ENCODE measurements at places on chromosomes 16 and 17.

DNA sequence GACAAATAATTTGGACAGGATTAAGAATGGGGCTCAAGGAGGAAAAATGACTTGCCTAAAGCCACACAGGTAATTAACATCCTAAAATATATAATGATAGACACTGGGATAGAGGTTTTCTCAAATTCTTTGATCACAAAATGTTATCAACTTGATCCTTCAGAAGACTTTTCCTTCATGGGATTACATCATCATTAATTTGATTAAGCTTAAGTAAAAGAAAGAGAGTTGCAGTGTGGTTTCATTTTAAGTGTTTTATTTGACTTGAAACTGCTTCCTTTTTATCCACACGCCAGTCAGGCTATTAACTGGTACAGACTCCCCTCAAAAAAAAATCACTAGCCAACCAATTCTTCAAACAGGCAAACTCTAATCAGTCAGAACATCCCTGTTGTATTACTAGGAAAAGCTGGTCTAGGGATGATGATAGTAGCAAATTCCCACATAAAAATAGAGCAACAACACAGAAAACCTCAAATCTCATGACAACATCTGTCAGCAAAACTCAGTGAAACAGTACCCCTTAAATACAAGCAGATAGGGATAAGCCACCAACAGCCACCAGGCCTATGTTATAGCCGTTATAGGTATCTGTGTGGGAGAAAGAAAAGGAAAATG lies 32.5 kb downstream of the AKAP10 start:
- no peak for DNase-seq

DNA sequence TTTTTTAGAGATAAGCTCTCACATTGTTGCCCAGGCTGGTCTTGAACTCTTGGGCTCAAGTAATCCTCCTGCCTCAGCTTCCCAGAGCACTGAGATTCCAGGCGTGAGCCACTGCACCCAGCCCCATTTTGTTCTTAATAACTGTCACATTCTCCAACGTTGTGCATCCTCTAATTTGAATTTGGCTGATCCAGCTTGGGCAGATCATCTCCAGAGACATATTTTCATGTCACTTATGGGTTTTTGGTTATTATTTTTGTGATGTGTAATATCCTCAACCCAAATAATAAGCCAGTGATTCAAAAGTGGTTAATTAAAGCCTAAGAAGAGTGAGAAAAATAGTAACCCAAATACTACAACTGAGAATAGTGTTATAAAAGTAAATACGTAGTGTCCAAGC lies 16.2 kb upstream of the COL1A1 start:
- DNase-seq = no peak

DNA sequence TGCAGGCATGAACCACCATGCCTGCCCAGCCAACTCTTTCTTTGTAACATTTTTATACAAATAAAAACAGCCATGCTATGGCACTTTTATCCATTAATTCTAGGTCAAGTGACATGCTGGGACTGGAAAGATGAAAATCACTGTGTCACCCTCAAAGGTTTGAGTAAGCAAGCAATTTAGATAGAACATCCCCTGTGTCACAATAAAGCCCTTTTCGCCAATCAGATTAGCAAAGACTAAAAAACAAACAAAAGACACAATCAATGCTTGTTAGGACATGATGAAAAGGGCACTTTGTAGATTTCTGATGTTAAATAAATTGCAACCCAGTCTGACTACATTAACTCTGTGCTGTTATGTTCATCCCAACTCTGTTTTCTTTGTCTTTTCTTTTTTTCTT lies 26.4 kb downstream of the CHP2 start:
- no peak for DNase-seq

GRCh38 chr16:22192261-22193062 lies 13.6 kb upstream of the EEF2K start:
- peak; percentile 58 for DNase-seq

DNA sequence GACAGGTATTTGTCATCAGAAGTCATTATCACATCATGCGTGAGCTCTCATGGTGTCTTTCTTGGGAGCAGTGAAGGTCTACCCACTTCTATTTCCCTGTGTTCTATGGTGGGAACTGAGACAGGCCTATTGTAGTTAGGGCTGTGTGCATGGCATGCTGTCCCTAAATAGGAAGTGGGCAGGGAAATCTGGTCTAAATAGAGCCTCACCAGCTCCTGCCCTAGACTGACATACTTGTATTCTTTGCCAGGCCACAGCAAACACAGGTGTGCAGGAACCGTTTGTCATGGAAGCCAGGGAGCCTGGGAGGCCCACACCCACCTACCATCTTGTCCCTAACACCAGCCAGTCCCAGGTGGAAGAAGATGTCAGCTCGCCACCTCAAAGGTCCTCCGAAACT lies 10.1 kb downstream of the SLC7A6 start:
- no peak for DNase-seq

- no peak for DNase-seq
These were observed 37.5 kb upstream of the LITAF start for GRCh38 chr16:11624205-11624604.

DNA sequence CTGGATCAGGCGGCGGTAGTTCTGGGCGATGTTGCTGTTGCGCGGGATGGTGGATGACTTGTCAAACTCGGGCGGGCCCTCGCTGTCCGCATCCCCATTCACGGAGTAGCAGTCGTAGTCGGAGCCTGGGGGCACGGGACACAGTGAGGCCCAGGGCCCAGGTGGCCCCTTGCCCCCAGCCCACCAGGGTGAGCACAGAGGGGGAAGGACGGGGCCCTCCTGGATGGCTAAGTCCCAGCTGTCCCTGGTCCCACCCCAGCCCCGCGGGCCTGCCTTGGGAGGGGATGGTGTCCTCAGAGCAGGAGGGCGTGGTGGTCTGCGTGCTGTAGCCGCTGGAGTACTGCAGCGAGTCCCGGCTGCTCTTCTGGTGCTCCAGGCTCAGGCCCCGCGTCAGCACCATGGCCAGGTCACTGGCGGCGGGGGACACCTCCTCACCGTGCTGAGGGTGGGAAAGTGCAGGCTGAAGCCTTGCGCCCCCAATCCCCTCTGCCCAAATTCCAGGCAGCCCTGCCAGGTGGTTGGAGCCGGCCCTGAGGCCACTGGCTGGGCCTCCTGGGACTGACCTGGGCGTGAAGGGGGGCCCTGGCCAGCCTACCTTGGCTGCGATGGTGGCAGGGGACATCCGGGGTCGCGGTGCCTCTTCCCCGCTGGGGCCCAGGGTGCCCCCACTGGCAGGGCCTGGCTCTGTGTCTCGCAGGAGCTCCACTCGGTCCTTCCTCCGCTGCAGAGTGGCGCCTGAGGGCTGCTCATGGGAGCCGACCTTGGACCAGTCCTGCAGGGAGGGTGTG lies 18.2 kb downstream of the IL34 start:
- peak; percentile 25 for DNase-seq

DNA sequence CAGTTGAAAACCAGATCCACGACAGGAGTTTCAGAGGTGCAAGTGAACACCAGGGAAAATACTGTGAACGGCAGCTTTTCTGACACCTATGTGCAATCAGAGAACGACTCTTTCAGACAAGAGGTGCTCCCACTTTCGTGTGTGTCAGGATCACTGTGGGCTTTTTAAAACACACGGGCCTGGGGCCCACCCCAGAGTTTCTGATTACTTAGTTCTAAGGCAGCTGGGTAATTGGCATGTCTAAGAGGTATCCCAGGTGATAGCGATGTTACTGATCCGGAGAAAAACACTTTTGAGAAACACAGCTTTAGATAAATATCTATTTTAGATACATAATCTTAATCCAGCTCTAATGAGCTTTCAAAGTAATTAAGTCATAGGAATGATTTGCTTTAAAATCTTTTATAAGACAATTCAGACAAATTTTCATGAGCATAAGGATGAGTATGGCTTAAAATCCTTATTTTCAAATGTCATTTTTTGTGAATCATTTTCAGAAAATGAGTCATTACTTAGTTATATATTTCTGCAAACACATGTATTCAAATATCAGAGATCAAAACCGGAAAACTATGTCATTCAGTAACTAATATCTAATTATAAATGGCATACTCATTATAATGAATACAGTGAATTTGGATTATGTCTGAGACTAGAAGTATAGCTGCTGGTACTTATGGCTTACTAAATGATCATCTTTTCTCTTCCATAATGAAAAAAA lies 217.9 kb upstream of the PSMD7 start:
- no peak for DNase-seq

- peak; percentile 10 for DNase-seq
These were observed 4.1 kb upstream of the LITAFD start for GRCh38 chr16:8877894-8878522.

GRCh38 chr16:57704011-57704904 lies 9.7 kb downstream of the DRC7 start:
- DNase-seq = no peak

DNA sequence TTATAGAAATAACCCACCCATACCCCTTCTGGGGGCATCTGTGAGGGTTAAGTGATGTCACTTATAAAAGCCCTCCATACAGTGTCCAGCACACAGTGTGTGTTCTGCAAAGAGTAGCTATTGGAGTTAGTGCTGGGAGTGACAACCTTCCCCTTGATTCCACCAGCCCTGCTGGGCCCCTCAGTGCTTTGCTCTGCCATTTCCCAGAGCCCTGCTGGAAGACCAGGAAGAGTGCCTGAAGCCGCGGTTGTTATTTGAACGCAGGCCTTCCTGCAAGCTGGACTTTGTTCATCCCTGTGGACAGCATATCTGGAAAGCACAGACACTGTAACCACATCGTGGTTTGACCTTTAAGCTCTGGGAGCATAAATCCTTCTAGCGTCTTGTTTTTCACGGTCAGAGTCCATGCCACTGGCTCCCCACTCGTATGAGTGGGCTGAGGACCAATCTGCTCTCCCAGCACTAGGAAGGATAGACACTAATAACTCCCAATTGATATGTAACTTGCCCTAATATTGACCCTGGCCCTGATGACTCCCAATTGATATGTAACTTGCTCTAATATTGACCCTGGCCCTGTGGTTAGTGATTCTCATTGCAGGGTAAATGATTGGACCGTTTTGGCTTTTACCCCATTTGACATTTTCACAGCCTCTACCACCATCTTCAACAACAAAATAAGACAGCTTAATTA lies 297.1 kb upstream of the MAF start:
- no peak for DNase-seq

DNA sequence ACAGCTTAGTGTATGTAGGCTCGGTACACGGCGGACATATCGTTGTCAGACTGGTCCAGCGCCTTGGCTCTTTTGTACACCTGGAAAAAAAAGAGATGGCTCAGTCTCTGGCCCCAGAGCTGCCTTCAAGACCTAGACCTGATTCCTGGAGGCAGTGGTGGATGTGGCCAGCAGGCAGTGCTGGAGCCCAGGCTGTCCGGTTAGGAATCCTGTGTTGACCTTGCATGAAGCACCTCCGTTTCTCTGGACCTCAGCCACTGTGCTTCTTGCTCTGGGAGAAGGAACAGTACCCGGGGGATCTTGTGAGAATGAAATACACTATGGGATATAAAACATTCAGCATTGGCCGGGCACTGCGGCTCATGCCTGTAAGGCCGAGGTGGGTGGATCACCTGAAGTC lies 2.8 kb upstream of the ROGDI start:
- no peak for DNase-seq

- DNase-seq = peak; percentile 70
These were observed 11.3 kb downstream of the OSBPL7 start for GRCh38 chr17:47810200-47810821.

DNA sequence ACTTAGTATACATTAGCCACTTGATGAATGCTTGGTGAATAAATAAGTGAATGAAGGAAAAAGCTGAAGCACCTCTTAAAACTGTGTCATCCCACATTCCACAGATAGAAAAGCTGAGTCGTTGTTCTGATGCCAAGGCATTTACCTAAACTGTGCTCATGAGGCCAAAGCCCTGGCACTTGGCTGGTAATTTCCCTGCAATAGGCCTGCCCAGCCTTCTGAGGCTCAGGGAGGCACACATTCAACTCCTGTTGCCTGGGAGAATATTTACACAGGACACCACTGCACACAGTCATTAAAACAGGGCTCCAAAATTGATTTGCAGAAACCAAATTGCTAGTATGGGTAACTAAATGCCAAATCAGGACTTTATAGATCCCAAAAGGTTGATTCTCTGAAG lies 333.0 kb upstream of the C16orf82 start:
- no peak for DNase-seq

DNA sequence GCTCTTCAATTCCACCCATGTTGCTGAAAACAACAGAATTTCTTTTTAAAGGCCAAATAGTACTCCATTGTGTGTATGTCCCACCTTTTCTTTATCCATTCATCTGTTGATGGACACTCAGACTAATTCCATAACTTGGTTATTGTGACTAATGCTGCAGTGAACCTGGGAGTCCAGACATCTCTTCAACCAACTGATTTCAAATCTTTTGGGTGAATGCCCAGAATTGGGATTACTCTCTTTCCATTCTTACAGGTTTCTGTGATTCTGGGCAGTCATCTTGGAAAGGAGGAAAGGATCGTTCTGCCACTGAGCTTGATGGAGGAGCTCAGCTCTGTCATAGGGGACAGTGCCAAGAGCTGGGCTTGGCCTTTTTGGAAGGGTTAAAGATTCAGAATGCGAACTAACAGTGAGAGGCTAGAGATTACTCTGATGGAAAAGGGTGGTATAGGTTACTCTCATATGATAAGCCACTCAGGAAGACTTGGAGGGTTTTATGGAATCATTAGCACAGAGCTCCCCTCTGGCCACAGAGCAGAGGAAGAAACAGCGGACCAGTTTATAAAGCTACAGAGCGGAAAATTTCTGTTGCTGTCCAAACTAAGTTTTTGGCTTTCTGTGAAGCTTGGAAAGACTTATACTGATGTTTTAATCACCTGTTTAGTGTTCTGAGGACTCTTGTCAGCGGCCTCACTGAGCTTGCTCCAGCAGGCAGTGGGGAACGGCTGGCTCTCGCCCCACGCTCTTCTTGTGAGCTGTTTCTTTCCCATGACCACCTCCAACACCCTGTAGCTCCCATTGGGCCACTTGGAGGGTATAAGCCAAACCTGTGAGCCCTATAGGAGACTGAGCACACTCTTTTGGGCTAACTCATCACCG lies 48.3 kb downstream of the HIC1 start:
- DNase-seq = no peak

GRCh38 chr17:42296012-42296411 lies 7.7 kb downstream of the STAT5A start:
- DNase-seq = no peak

GRCh38 chr16:57609541-57610401 lies 18.7 kb upstream of the ADGRG1 start:
- DNase-seq = peak; percentile 86

DNA sequence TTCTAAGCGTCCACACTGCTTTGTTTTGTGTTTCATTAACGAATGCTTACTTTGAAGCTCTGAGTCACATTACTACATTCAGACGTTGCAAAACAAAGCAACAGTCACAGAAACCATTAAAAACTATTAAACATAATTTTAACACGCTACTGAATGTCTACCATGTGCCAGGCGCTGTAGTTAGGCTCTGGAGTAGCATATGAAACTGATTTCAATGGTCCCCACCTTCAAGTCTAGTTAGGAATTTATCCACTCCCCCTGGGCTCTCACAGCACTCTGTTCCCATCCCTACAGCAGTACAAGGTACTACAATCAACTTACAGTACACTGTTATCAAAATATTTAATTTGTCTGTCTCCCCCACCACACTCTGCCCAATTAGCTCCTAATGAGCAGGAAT lies 631 bp downstream of the UTP6 start:
- DNase-seq = no peak
